Activated CD8-positive, alpha-beta memory T cell treated with anti-CD3 and anti-CD28 coated beads for 4 hours (primary cell): ENCODE measurements at places on chromosomes 13 and 19.

DNA sequence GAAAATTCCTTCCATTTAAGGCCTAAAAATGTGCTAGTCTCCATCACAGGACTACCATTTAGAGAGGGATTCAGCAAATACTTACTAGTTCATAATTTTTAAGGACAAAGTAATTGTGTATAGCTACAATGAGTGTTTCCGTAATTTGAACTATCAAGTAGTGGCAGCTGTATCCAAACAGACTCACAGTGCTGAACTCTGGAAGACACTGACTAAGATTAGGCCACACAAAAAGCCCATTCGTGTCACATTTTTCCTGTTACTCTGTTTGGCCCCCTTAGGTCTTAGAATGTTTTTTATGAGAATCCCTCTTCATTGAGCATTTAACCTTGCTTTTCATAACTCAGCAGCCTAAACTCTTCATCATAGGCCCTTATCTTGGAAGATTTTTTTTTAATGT is 731.2 kb upstream of the PCDH9 start:
- no peak for DNase-seq

DNA sequence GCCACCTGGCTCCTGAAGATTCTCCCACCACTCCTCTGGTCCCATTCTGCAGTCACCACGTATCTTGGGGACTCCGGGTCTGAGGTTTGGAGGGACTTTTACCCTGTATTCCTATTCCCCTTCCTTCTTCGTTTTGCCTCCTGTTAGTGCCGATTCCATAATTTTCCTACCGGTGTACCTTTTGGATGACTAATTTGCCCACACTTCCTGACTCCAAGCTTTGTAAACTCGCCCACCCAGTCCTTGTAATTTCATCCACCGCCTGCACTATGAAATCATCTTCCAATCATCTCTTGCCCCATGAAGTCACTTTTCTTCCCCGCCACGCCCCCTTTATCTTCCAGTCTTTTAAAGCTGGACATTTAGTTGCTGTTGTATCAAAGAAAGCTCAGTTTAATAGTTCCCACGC is 572 bp downstream of the UCHL3 start:
- DNase-seq: no peak

GRCh38 chr19:47573071-47574026 is at the start of gene ZNF541:
ZNF541 (minus strand) TSS chr19:47573148; CDS start chr19:47555856, 17,292 bp downstream.
- peak; percentile 77 for DNase-seq

GRCh38 chr13:48975101-48975855 is 434 bp upstream of the FNDC3A start:
- peak; percentile 30 for DNase-seq

- DNase-seq: no peak
Measured at GRCh38 chr19:33292595-33293254, 9.6 kb downstream of the CEBPA start.

GRCh38 chr19:52949422-52949821 is 13.3 kb downstream of the ZNF816 start:
- DNase-seq: no peak

GRCh38 chr13:30870049-30870884 is 35.8 kb upstream of the MEDAG start:
- no peak for DNase-seq

DNA sequence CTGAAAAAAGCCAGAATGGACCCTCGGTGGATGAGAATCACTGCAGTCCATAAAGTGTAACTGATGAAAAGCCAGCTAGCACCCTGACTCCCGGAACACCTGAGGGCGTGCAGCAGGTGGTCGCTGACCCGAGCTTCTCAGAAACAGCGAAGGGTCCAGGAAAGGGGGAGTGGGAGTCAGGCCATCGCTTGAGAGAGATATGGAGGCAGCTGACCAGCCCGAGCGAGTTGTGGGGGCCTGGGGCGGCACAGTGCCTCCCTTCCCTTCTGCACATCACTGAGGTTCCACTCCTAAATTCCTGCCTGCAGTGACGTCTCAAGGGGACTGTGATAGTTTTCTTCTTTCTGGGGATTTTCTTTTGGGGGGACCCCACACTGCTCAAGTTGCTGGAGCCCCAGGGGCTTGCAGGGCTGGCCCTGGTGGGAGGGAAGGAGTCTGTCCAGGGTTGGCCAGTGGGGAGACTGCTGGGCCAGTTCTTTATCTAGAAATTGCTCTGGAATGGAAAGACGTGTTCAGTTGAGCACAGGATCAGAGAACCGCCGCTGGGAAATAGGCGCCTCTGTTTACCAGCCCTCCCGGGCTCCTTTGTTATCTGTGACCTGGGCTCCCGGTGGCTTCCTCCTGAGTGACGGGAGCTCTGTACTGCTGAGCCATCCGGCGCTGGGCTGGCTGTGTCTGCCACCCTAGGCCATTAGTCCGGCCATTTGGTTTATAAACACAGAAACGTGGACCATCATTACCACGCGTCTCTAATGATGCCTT is 71.3 kb downstream of the RAB20 start:
- no peak for DNase-seq

- DNase-seq: peak; percentile 37
Measured at GRCh38 chr19:29690842-29691241, 24.2 kb downstream of the C19orf12 start.

DNA sequence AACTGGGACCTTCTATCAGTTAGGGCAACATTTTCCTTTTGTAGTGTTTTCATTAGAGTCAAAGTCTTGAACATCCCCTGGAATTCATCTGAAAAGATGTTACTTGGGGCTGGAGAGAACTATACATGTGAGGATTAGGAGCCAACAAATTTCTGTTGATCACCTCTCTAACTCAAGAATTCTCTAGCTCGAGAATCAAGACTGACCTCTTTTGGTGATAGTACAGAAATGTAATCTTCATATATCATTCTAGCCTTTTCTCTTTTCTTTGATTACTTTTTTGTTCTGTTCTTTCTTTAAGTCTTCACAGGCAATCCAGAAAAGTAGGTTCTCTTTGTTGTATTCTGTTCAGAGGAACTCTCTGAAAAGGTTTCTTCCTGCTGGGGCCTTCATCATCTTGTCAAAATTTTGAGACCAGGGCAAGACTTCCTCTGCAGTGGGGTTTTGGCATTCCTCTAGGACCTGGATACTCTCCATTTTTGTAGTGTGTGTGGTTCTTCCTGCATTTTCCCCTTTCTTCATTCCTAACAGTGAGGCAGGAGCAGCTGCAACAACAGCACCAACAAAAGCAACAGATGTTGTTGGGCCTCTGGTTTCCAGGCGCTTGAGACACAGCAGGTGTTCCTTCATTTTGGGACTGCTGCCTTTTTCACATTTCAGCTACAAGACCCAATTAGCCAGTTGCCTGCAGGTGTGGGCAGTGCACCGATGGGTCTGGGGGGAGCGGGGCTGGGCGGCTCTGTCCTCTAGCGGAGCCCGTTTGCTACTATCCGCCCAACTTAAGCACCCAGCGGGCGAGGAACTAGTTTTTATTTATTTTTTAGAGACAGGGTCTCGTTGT is 26.2 kb downstream of the ELF1 start:
- no peak for DNase-seq

- no peak for DNase-seq
Measured at GRCh38 chr13:65633806-65634205, 1596.3 kb downstream of the PCDH9 start.

DNA sequence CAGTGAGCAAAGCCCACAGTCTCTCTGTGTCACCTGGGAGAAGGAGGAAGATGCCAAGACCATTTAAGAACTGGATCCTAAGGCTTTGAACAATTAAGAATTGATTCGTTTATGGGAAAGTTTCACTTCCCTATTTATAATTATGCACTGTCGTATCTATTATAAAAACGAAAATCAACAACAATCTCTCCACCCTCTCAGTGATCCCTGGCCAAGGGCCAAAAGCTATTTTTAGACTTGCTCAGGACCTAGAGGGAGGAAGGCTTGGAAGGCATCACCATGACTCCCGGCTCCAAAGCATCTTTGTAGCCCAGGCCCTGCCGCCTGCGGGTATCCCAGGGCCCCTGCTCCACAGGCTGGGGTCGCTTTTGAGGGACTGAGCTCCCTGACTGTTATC is 1.3 kb downstream of the RHPN2 start:
- DNase-seq: no peak

DNA sequence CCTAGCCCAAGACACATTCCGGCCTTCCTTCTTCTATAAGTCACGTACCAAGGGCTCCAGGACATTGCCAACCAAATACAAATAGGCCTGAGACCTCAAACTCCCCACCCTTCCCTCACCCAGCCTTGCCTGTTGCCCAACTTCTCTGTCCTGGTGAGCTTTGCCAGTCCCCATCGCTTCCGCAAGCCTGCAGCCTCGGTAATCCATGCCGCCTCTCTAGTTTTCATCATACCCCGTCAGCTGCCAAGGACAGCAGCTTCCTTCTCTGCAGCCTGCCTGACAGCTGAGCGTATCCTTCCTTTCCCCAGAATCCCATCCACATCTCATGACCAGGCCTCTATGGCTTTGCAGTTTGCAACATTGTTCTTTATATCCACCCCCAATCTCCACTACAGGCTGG is 36.6 kb upstream of the POMP start:
- no peak for DNase-seq

DNA sequence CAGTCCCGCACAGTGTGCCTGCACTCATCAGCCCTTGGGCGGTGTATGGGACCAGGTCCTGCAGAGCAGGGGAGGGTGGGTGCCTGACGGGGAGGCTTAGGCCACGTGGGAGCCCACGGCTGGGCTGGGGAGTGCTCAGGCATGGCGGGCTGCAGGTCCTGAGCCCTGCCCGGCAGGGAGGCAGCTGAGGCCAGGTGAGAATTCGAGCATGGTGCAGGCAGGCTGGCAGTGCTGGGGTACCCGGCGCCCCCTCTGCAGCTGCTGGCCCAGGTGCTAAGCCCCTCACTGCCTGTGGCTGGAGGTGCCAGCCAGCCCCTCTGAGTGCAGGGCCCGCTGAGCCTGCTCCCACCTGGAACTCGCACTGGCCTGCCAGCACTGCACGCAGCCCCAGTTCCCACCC is 630.9 kb upstream of the PCDH20 start:
- no peak for DNase-seq

GRCh38 chr19:29872224-29872731 is 60.5 kb downstream of the CCNE1 start:
- DNase-seq: no peak

DNA sequence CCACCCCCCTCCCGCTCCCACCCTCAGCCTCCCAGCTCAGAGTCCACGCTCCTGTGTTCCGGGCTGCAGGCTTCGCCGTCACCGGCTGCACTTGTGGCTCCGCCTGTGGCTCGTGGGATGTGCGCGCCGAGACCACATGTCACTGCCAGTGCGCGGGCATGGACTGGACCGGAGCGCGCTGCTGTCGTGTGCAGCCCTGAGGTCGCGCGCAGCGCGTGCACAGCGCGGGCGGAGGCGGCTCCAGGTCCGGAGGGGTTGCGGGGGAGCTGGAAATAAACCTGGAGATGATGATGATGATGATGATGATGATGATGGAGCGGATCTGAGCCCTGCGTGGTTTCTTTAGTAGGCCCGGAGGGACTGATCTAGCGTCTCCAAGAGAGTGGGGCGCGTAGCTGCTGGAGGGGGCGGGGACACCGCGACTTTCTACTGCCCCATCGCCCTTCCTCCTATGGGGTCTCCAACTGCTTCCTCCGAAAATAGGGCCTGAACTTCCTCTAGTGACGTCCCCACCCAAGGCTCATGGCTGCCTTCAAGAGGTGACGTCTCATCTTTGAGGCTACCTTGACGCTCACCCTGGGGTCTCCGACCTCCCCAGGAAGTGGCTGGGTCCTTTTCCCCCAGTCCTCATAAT is 1.4 kb downstream of the RETN start:
- DNase-seq: no peak

- no peak for DNase-seq
Measured at GRCh38 chr13:37492741-37493514, 105.6 kb downstream of the POSTN start.

DNA sequence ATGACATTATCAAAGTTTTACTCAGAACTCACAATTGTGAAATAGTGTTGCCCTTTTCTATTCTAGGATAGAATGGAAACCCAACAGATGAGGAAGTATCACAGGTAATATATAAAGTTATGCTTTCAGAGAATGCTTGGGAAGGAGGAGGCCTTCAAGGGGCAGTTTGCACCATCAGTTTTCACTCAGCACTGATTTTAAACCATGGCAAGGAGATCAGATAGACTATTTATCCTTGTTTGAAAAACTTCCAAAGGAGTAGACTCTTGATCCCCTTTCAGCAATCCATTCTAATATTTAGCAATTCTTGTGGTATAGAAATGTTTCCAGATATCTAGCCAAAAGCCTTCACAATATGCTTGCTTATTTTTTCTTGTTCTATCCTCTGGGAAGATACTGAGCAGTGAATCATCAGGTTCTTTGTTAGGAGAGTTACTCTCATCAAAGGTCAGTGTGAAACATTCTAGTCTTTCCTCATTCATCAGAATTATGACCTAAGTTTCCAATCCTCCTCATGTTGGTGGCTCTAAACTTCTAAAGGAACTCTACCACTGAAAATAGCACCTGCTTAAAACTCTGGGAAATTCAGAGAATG is 3.8 kb downstream of the GPC6 start:
- DNase-seq: no peak

DNA sequence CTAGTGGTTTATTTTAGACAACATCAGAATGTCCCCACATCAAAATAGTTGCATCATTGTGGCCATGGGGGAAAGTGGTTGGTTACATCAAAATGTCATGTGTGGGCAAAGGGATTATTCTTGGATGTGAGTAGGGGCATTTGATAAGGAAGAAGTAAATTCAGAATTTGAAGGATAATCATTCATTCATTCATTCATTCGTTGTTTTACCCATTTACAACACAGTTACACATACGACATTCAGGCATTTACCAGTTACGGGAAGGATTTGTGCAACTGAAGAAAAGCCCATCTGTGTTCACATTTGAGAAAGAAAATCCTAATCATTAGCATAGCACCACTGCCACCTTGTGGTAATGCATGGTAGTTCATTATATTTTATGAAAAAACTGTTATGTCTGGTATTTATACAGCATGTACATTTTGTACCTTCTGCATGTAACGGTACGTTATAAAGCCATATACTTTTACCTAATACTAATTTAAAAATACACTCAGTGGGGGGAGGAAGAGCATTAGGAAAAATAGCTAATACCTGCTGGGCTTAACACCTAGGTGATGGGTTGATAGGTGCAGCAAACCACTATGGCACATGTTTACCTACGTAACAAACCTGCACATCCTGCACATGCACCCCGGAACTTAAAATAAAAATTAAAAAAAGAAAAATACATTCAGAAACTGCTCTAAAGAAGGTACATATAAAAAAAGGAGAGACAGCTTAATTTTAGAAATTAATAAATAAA is 62.1 kb downstream of the DGKH start:
- DNase-seq: no peak

- no peak for DNase-seq
Measured at GRCh38 chr19:7272856-7273578, 21.2 kb downstream of the INSR start.

- no peak for DNase-seq
Measured at GRCh38 chr19:19042732-19043280, 9.4 kb downstream of the ARMC6 start.
